Omental fat pad (tissue), 4 donors: ENCODE measurements at places on chromosomes 1 and 21. TPM values are rescaled to one million over a fixed set of nuclear protein-coding genes. Genes with fewer than 3 reads are reported as not detected.

EXOC8 gene
- 20.5 TPM for total RNA-seq

GJA8 gene
- total RNA-seq = not detected

GRCh38 chr1:10510520-10511493, 36.1 kb downstream of the PEX14 start:
- no peak for DNase-seq

DNA sequence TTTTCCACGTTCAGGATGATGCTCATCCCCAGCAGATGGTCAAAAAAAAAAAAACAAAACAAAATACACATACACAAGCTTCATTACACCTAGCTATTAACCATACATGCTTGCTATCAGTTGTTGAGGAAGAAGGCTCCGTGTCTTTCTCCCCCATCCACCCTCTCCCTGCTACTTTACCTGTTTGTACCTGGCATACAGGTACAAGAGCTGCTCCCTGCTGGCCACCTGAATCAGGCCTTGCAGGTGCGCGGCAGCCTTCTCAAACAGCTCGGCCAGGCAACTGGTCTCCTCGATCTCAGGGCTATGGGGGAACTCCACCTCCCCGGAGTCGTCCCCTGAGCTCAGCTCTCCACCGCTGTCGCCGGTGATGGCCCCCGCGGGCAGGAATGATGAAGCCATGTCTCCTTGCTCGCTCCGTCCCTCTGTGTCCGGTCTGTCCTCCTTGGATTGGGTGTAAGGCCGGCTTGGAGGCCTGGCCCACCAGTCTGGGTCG, 464 bp downstream of the ACBD6 start:
- DNase-seq = no peak

DNA sequence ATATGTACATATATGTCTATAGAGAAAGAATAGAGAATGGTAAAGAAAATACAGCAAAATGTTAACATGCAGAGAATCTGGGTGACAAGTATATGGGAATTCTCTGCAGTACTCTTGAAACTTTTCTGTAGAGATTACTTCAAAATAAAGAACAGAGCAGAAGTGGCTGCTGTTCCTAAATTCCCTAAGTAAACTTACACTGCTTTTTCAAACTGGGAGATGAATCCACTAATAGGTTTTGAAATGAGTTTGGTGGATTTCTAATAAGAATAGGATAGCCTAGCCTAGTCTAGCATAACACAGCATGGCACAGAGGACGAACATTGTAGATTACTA, 450 bp upstream of the CR2 start:
- no peak for DNase-seq

- no peak for DNase-seq
Observed at GRCh38 chr1:84311296-84311695, 9.8 kb downstream of the SAMD13 start.

GRCh38 chr1:70583522-70583921, 172.5 kb downstream of the CTH start:
- DNase-seq = no peak
